Right lobe of liver (tissue), 6 donors: ENCODE measurements at places on chromosomes 6 and 20.
A peak's percentile ranks its signal among the peaks of the same experiment; 100 is the strongest.

GRCh38 chr20:17793986-17794385, 94.2 kb downstream of the BANF2 start:
- no peak for DNase-seq

- peak; percentile 83 for DNase-seq
Measured at GRCh38 chr6:138550346-138550767, 51.1 kb upstream of the NHSL1 start.

DNA sequence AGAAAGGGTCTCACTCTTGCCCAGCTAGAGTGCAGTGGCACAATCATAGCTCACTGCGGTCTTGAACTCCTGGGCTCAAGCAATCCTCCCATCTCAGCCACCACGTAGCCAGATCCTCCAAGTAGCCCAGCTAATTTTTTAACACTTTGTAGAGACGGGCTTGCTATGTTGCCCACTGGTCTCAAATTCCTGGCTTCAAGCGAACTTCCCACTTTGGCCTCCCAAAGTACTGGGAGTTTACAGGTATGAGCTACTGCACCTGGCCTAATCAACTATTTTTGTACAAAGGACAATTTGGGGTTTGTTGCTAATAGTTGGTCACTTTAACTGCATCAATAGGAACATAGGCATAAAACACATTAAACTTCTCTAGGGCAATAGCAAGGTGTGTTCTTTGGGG, 29.9 kb upstream of the SYNCRIP start:
- DNase-seq = no peak

DNA sequence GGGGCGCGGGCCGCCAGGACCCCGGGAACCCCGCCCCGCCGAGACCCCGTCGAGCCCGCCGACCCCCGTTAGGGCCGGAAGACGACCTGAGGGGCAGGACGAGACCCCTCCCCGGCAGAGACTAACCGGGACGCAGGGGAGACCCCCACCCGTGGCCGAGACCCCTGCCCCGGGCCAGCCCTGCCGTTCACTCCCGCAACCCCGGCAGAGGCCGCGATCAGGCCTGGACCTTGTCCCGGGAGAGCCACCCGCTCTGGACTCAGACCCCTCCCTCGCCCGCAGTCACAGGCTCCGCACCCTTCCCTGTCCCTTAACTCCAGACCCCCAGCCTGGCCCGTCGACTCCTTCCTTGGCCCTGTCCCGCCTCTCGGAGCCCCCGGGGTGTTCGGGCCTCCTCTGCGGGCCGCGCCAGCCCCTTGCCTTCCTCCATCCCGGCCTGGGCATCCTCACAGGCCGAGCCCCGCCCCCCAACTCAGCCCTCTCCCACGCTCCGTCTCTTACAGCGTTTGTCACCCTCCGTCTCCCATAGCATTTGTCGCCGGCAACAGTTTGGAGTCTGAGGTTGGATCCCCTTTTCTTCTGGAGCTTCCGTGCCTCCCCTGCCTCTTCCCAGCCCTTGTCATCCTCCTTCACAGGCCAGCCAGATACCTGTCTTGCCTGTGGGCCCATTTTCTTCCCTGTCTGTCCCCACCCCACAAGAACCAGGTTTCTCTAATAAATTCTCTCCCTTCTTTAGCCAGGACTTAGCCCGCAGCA, 569 bp downstream of the TCEA2 start:
- peak; percentile 76 for DNase-seq

DNA sequence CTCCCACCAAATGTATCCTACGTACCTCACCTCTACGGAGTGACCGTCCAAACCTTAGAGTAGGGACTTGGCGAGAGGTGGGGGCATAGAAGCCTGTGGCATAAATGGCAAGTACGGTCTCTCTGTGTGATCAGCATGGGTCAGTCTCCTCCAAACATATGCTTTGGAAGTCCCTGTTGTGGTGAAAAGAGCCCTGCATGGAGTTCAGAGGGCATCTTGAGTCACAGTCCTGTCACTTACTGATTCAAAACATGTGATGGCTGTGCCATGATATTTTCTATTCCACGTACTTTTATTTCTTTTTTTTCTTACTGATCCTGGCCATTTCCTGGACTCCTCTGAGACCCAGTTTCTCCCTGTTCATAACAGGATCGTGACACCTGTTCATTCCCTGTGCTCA, 67.5 kb upstream of the CEP85L start:
- DNase-seq = no peak

DNA sequence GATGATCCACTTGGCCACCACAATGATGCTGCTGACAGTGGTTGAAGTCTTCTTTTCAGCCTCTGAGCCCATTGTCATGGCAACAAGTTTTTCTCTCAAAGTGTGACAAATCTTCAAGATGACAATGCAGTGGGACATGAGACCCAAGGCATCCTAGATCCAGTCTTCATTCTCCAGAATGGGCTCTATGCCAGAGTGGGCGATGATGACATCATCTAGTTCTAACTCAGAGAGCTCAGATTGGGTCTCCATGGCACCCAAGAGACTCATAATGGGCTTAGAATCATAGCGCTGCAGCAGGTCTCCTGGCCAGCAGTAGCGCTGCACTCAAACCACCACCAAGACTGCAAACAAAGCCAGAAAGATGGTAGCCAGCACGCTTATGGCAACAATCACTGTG, 973.6 kb downstream of the EYS start:
- no peak for DNase-seq

- no peak for DNase-seq
Measured at GRCh38 chr20:10478205-10478604, 43.1 kb downstream of the SLX4IP start.

- DNase-seq = no peak
Measured at GRCh38 chr6:168609914-168610490, 169.0 kb downstream of the SMOC2 start.

- no peak for DNase-seq
Measured at GRCh38 chr20:58523971-58524315, 8.7 kb upstream of the APCDD1L start.

DNA sequence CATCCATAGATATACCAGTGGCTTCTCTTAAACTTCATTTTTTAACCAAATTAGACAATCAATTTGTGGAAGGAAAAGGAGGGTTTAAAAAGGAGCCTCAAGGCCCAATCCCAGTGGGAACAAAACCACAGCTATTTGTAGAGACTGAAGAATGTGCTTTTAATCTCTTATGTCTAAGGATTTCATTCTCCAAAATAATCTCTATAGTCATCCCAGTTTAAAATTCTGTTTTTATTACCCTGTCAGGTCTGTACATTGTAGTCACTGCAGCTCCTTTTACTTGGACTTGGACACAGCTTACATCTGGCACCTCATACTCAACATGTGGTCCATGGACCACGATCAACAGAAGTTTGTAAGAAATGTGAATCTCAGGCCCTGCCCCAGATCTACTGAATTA, 152.1 kb upstream of the STMND1 start:
- DNase-seq = no peak

DNA sequence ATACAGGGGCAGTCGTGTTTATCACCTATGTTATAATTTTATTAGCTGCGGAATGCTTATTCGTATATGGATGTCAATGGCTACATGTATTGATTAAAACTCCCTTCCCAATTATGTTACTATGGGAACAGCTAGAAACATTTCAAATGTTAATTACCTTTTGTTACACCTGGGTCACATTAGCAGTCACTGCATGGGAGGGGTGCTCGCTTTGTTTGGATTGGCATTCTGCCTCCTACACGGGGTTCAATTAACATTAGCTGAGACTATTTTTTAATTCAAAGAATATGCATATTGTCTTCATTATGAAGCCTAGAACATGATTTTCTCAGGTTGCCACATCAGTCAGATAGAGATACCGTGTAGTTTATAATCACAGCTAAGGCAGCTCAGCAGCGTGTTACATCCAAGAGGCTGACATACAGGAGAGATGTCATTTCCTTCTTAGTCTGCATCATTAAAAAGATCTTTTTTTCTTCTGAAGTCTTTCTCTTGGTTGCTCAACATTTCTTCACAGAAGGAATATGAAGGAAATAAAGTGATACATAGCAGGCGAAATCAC, 76.2 kb upstream of the RPS6KA2 start:
- no peak for DNase-seq

DNA sequence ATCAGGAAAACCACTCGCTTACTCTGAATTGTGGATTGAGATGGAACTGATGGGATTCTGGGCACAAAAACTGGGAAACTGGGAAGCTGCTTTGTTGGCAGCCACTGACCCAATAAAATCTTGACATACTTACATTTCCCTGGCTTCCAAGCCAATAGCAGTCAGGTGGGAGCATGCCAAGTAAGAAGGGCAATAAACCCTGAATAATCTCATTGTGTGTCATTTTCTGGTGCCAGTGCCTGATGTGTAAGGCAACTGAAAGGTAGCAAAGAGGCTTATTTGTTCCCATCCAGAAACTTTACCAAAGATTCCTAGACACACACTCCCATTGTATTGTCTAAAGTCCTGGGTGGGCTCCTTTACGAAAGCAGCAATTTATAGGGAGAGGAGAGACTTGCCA, 93.2 kb downstream of the TBX18 start:
- no peak for DNase-seq

DNA sequence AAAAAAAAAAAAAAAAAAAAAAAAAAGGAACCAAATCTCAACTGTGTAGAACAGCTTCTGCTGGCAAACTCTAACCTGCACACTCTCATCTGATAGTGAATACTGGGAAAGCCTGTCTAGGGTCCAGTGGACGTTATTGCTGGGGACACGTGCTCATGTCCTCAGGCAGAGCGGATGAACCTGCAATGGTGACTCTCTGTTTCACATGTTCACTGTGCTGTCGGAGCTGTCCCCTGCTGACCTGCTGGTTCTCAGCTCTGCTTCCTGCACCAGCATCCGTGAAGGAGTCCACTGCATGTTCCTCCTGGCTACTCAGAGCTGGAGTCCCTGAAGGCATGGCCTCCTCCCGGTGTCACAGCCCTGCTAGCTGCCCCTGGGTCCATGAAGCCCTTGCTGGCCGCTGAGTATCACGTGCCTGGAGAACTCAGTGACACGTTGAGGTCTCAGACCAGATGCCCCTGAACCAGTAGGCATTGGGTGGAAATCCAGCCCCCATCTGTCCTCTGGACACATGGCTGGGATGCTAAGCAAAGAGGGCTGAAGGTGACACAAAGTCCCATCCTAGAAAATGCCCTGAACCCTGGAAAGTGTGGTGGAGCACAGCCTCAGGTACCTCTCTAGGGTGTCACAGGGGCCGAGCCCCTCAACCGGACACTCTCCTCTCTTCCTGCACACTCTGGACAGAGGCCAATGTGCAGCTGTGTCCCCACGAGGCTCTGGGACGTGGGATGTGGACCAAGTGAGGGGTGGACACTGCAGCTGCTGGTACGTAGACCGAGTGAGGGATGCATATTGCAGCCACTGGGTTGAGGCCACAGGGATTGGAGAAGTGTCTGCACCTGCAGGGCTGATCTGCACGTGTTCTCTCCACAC, 54.9 kb upstream of the FRMD1 start:
- DNase-seq = no peak

DNA sequence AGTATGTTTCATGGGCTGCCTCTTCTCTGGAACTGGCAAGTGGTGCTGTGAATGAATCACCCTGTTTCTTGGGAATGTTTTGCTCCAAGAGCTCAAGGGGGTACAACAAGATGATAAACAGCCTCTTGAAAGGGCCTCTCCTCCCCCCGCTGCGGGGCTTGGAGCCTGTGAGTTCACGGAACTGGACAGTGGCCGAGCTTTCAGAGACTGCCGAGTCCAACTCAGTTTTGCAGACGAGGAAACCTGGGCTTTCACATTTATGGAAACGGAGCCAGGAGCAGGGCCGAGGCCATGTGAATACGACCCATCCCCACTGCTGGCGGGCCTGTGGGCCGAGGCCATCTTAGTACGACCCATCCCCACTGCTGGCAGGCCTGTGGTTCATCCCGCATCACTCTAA, 18.2 kb upstream of the SRC start:
- no peak for DNase-seq

DNA sequence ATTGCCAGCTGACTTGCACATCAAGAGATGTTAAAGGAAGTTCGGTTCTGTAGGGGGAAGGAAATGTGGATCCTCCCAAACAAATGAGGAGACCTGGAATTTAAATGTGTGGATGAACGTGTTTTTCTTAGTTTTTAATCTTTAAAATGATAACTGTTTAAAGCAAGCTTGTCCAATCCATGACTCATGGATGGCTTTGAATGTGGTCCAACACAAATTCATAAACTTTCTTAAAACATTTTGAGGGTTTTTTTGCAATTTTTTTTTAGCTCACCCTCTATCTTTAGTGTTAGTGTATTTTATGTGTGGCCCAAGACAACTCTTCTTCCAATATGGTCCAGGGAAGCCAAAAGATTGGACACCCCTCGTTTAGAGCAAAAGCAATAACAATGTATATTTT, 12.6 kb downstream of the TUBB2B start:
- no peak for DNase-seq

GRCh38 chr6:120147071-120147871, 797.7 kb upstream of the MAN1A1 start:
- DNase-seq = no peak

- no peak for DNase-seq
Measured at GRCh38 chr6:148617530-148617929, 129.3 kb upstream of the UST start.

GRCh38 chr6:126797981-126798380, 320.5 kb upstream of the RSPO3 start:
- DNase-seq = no peak

GRCh38 chr20:42150230-42150629, 532.1 kb upstream of the CHD6 start:
- DNase-seq = no peak

GRCh38 chr6:154096316-154096715, 57.3 kb downstream of the OPRM1 start:
- no peak for DNase-seq

- no peak for DNase-seq
Measured at GRCh38 chr6:170006071-170006899, 254.9 kb downstream of the ERMARD start.

- no peak for DNase-seq
Measured at GRCh38 chr6:99485395-99485773, 29.8 kb downstream of the USP45 start.

GRCh38 chr6:143068001-143068400, 7.3 kb downstream of the AIG1 start:
- no peak for DNase-seq

- DNase-seq = no peak
Measured at GRCh38 chr6:28941684-28942448, 18.1 kb upstream of the TRIM27 start.

GRCh38 chr6:134424165-134424797, 106.4 kb upstream of the SGK1 start:
- no peak for DNase-seq

GRCh38 chr6:77455271-77455670, 8.0 kb downstream of the HTR1B start:
- DNase-seq = no peak

DNA sequence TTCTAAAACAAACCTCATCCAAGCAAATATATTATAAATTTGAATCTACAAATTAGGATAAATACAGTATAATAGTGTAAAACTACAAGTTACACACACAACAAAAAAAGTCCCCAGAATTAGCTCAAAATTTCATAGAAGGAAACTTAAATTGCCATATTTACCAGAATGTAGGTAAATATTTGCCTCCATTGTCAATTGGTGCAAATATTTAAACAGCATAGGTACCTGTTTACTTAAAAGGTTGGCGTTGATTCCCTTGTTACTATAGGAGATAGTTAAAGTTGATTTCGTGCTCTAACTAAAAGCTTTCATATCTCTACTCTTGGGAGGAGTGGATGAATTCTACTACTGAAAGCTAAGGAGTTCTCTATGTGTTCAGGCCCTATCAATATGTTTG, 111.6 kb upstream of the TENT5A start:
- no peak for DNase-seq

GRCh38 chr20:9019833-9020232, 49.1 kb upstream of the PLCB4 start:
- DNase-seq = no peak
